ENCODE measurements at places on chromosomes 7 and 10.

DNA sequence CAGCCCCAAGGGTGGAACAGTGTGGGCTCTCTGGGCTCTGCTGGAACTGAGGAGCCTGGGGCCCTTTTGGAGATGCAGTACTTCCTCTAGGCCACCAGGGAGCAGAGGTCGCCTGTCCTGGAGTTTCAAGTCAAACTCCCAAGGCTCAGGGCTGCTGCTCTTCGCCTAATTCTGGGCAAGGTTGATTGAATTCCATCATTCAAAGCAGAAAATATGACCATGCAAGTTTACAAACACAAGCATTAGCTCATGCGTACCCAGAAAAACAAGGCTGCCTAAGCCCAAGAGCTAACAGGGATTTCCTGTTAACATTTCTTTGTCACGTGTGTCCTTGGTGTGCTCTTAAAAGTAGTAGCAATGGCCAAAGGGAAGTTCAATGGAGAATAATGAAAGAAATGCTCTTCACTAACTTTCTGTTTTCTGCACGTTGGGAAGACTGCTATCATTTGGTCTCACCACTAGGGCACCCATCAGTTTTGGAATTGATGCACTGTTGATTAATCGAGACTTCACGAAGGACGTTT lies 20.1 kb downstream of the LDB3 start:
- DNase-seq: no peak

GRCh38 chr7:109577265-109577664 lies 1007.6 kb downstream of the DNAJB9 start:
- DNase-seq: no peak

DNA sequence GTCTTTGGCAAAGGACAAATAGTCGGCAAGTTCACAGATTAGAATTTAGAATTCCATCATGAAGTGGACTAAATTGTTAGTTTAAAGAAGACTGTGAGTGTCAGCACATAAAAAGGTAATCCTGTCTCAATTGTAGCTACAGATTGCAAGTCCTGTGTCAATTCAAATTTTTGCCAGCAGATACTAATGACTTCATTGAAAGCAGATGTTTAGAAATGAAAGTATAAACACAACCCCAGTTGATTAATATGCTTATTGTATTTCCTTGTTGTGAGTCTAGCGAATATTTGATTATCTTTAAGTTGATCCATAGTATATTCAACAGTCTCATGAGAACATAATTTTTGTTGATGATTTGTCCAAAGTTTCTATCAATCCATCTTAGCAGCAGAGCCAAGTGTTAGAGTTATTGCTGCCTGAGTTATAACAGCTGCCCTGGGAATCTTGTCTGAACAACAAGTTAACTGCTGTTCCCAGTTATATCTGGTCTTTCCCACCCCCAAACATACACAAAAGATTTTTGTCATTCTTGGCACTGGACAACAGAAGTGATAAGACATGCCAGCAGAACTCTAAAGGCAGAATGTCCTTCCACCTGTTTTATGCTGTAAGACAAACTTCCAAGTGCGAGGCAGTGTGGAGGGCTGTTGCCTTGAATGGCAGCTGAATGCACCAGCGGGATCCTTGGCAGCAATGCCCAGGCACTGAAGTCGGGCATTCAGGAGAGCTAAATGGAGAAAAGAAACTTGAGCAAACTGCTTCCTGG lies 21.3 kb upstream of the HERPUD2 start:
- DNase-seq: no peak

DNA sequence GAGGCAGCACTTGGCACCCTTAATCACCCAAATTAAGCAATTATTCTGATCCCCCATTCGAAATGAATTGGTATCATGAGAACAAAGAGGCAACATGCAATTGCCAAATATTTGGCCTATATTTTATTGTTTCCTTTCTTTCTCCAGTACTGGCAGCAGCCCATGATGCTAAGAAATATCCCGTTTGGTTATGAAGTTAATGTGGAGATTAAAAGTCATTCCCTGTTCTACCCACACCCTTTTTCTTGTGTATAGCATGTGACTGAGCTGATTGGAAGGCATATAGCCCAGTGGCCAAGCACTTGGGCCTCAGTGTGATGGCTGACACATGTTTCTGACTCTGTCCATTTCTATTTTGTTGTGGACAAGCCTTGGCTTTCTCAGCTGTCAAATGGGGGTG lies 692.3 kb upstream of the GALNT17 start:
- no peak for DNase-seq

- DNase-seq: no peak
Observed at GRCh38 chr10:103751667-103752290, 103.6 kb downstream of the SH3PXD2A start.

DNA sequence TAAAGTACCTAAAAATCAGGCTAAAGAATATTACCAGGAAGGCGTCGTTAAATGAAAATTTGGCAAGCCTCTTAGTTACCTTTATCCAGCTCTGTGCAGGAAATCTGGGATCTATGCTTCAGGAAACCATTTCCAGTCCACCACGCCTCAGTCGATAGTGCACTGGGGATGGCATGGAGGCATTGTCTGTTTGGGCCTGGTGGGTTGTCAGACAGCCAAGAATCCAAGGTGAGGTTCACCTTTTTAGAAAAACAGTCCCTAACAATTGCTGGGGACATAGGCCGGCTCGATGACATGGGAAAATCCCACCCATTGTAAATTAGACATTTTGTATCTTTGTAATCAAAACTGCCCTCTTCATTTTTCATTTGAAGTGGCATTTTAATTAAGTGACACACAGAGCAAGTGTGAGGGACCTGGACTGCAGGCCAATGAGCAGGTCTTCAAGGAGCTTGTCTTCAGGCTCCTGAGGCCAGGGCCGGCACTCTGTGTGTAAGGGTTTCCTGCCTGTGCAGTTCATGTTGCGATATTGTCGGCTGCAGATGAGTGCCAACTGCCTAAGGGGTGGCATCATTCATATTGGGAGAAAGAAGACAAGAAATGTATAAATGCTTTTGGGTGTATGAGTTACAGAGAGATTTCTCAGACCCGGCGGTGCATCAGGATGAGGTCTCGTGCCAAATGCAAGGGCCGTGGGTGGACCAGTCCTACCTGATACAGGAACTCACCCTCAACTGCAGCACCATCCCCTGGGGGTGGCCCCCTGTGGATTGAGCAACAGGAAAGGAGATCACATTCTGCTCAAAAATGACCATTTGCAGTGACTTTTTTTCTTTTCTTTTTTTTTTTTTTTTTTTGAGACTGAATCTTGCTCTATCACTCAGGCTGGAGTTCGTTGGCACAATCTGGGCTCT lies 80.8 kb downstream of the PTPRE start:
- no peak for DNase-seq

DNA sequence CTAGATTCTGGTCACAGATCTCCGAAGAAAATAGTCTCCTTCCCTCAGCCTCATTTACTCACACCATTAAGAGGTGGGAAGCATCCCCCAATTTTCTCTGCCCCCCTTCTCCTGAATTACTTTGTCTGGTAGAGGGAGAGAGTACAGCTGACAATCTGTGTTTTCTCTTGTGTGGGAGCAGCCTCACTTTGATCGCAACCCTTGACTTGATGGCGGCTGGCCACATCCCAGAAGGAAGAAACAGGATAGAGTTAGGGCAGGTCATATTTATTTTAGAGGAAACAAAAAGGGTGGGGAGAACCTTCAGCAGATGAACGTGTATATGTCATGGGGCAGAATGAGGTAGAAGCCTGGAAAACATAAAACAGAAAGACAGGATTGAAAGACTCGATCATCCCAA lies 82.4 kb upstream of the FAM171A1 start:
- no peak for DNase-seq

GRCh38 chr10:120987359-120987758 lies 136.2 kb downstream of the WDR11 start:
- peak; percentile 13 for DNase-seq

GRCh38 chr10:93097386-93097785 lies 23.7 kb downstream of the CYP26A1 start:
- no peak for DNase-seq

DNA sequence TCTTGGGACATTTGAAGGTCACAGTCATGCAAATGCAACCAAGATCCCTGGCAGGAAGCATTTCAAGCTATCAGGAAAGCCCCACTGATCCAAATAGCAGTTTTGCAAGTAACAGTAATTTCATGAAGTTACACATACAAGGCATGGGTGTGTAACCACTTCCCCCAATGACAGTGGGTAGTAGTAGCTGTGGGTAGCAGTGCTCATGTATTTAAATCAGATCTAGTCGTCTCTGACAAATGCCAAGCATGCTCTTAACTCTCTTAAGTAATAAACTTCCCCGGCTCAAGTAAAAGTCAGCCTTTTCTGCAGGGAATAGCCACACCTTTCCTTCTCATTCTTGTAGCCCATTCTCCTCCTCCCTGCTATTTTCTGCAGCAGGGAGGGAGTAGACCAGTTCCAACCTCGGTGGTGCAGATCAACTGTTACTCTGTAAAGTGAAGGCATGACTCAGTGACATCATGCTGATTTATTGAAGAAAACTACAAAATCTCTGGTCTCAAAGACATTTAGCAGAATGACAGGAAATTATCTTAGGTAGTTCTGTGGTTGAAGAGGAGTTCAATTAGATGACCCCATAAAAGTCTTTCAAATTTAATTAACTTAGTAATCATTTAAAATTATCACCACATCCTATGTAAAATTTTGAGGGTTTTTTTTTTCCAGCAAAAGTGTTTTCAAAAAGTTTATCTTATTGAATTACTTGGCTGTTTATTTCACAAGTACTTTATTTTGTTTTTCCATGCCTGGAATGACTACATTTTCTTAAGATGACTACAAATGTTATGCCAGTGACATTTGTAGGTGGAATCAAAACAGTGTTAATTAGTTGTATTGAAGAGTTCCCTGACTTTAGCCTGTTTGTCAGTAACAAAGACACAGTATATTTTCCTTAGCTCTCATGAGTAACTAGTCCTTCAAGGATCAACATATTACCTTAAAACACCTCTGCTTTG lies 568.3 kb downstream of the INHBA start:
- DNase-seq: peak; percentile 49

- DNase-seq: no peak
Observed at GRCh38 chr10:130300608-130301020, 164.4 kb downstream of the GLRX3 start.
